ENCODE measurements at places on chromosomes 2 and 18.

- DNase-seq = no peak
These were observed 153.7 kb upstream of the VRK2 start for GRCh38 chr2:57892920-57893319.

DNA sequence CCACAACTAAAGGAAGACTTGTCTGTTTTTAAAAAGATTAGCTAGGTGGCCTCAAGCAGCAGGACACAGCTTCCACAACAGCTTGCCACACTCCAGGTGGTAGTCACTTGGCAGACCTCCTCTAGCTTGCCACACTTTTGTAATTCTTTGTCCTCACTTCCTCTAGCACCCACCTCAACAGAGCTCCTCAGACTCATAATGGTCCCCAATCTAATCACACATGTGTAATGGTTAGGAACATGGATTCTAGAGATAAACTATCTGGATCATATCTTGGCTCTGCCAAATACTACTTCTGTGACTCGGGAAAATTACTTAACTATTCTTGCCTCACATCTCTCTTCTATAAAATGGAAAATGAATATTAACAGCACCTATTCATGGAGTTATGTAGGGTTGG lies 3.5 kb downstream of the SNRNP200 start:
- no peak for DNase-seq

GRCh38 chr18:41993151-41993550 lies 38.1 kb downstream of the PIK3C3 start:
- no peak for DNase-seq

GRCh38 chr2:223460209-223460608 lies 142.0 kb downstream of the SCG2 start:
- no peak for DNase-seq
